Caco-2 (cell line): ENCODE measurements at places on chromosomes 13 and 19.
A peak's percentile ranks its signal among the peaks of the same experiment; 100 is the strongest.

DNA sequence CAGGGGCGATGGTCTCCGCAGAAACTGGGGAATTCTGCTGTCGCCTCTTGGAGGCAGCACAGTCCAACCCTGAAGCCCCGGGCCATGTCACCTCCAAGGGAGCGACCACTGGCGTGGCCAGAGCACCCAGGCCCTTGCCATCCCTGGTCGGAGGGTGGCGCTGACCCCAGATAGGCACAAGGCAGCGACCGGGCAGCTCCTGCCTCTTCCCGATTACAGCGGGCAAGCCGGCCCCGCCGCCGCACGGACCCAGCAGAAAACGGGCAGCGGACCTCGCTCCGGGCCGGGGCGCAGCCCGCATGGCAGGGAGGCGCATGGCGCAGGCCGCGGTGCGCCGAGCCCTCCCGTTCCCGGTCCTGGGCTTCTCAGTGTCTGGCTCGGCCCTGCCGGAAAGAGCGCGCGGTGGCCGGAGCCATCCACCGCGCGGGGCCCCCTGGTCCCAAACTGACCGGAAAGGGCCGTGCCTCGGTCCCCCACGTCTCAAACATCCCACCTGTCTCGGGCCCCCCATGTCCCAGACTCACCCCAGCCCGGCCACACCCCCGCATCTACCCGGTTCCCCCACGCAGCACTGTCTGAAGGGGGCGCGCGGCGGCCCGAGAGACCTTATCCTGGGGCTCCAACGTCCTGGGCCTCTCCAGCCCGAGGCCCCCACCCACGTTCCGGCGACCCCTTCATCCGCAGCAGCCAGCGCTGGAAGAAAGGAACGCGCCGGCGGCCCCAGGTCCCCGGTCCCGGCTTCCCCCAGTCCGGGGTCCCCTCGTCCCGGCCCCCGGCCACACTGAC is 727 bp downstream of the CERS1 start:
- DNase-seq = peak; percentile 84

- no peak for DNase-seq
Observed at GRCh38 chr19:10439588-10439987, 19.2 kb downstream of the PDE4A start.

DNA sequence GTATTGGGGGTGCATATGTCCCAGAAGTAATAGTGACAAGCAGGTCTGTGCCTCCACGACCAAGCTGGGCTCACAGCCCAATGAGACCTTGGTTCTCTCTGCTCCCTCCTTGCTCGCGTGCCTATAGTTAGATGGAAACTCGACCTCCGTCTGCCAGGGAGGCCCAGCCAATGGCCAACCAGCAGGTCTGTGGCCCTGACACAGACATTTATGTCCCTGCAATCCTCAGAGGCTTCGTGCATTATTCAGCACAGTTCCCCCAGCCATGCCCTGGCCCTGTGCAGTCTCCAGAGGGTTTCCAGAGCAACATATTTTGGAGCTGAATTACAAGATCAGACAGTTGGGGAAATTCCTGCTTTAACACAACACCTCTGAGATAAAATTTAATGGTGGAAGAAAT is 105.1 kb downstream of the UQCRFS1 start:
- DNase-seq = no peak

GRCh38 chr13:26660766-26661165 is 99.8 kb downstream of the GPR12 start:
- no peak for DNase-seq

GRCh38 chr13:50387051-50387581 is 371.9 kb downstream of the KCNRG start:
- DNase-seq = peak; percentile 62

DNA sequence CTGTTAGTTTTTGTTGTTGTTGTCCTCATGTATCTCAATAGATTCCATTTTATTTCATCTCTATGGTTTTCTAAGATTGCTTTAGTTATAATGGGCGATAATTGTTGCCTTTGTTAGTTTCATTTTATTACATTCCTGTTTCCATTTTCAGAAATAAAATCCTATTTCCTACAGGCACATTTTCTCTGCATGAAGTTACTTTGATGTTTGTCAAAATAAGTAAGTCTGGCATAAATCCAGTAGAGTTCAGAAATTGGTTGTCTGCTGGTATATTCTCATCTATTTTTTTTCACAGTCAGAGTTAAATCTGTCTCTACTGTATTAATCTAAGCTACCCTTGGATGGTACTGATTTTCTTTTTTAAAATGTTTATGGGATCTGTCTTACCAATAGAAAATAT is 204.1 kb downstream of the MYO16 start:
- no peak for DNase-seq

DNA sequence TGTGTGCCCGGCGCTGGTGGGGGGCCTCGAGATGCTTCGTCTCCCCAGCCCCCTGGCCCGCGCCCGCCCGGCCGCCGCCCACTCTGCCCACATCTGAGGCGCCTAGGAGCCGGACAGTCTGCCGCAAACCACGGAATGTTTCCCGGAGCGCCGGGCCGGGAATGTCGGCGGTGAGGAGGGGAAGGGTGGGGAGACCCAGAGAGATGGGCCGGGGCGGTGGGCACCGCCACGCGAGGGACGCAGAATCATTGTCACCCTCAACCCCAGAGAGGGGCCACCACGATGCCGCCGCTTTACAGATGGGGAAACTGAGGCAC is 46.1 kb upstream of the NFIC start:
- DNase-seq = no peak

GRCh38 chr19:49952479-49952836 is 8.5 kb downstream of the SIGLEC11 start:
- DNase-seq = no peak

DNA sequence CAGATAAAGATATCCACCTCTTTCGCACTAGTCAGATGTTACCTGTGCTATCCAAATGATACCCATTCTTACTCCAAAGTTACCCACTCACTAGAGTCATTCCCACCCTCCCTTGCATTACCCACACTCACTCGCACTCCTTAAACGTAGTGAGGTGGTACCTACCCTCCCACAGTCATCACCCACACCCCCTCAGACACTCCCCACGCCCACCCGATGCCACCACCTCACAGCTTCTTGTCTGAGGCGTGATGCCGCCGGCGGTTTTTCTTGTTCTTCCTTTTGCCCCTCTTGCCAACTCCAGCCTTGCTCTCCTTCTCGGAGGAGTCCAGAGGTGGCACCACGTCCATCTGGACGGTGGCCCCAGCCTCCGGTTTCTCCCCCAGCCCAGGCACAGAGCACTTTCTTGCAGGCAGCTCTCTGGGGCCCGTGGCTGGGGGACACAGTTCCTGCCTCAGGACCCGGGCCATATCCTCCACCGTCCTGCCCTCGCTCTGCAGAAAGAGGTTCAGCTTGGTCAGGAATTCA is 1.2 kb downstream of the PNMA8C start:
- no peak for DNase-seq

DNA sequence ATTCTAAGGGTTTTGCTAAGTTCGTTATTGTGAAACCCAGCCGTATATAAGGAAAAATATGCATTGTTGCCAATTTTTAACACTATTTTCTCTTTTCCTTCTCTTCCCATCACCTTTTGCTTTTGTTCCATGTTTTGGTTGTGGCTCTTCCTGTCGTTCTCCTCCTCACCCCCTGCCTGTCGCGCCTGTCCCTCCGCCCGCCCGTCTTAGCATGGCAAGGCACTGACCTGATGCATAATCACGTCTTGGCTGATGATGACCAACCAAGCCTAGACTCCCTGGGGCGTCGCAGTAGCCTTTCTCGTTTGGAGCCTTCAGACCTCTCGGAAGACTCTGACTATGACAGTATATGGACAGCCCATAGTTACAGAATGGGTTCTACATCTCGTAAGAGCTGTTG is 28.5 kb upstream of the TEX29 start:
- no peak for DNase-seq

DNA sequence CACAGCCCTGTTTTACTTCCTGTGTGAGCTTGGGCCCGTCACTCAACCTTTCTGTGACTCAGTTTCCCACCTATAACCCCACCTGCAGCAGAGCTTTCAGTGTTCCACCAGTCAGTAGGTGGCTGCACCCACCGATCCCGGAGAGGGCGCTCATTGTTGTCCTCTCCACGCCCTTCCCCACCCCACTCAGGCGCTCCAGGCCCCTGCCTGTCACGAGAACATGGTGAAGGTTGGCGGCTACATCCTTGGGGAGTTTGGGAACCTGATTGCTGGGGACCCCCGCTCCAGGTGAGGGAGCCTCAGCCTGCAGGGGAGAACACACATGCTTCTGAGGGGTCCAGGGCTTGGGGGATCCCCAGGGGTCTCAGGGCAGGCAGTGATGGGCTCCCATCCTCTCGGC is 12.3 kb downstream of the FUZ start:
- no peak for DNase-seq

- DNase-seq = peak; percentile 72
Observed at GRCh38 chr19:39506944-39507714, 7.8 kb upstream of the SELENOV start.

DNA sequence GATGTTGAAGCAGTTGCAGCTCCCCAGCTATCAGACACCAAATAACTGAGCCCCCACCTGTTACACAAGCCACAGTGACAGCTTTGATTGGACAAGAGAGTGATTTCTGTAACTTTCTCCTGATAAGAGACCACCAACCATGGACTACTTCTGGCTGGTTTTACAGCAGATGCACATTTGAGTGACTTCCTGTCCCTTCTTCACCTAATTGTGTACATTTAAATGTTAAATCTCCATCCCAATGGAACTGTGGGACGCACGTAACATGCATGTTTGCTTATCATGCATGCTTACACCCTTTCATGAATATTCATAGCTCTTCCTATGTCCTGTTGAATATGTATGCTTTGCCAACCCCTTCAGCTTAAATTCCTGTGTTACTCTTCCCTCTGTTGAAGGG is 6.0 kb upstream of the TNFSF11 start:
- no peak for DNase-seq

- no peak for DNase-seq
Observed at GRCh38 chr19:6773323-6773931, 919 bp downstream of the VAV1 start.

DNA sequence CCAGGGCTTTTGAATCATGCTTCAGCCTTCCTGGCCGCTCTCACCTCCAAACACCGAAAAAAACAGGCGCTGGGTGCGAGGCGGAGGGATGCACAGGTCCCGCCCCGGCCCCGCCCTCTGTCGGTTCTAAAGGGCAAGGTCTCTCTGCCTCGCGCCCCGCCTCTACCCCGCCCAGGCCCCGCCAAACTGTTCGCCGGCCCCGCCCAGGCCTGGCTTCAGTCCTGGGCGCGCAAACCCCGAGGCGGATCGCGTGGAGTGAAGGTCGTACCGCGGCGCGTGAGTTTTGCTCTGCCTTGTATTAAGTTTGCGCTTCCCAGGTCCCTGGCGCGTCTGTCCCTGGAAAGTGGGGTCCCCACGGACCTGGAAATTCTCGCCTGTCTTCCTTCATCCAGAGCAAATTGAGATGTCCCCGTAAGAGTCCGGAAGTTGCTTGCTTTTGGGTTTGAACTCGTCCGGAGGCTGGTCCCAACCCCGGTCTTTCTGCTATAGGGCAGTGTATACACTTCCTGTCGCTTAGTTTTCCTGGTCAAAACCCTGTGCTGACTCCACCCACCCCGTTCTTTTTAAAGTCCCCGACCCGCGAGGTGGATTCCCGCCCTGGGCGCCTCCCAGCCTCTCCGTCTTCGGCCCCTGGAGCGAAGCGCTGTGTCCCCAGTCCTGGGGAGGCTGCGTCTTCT is 8.4 kb downstream of the ZNF808 start:
- DNase-seq = no peak

GRCh38 chr13:33684874-33685273 is 133.1 kb upstream of the RFC3 start:
- DNase-seq = no peak

GRCh38 chr13:71218960-71219359 is 648.0 kb downstream of the DACH1 start:
- DNase-seq = peak; percentile 54

DNA sequence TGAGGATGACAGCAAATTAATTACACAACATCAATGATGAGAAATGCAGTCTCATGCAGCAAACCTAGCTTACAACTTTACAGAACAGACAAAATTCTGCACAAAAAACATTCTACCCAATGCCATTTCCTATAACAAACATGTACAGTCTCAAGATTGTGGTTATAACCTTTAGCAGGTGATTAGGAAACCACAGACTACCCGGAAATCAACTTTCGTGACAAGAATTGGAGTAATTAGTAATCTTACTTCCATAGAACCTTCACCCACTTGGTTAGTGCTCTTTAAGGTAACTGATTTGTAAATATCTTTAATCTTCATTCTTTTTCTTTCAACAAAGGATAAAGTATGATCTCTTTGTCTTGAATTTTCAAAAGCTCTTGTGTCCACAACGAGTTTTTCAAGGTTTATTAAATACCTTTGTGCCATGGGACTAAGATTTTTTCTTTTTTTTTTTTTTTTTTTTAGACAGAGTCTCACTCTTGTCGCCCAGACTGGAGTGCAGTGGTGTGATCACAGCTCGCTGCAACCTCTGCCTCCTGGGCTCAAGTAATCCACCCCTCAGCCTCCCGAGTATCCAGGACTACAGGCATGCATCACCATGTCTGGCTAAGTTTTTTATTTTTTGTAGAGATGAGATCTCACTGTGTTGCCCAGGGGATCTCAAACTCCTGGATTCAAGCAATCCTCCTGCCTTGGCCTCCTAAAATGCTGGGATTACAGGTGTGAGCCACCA is 78.8 kb downstream of the MAP4K1 start:
- DNase-seq = no peak

DNA sequence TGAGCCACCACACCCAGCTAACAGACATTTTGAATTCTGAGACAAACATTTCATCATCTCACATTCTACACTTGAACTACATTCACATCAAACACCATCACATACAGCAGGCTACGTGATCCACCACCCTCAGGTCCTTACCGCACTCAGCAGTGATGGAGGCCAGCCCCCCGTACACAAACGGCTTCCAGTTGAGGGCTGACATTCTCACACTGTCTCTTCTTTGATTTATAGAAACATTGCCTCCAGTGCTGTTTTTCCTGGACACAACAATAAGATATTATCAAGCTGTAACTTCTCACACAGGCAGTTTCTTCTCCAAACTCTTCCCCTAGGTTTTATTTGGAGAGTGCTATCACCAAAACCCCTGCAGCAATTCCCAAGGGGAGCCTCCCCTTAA is 7.0 kb downstream of the SLC25A30 start:
- DNase-seq = no peak

GRCh38 chr13:42977219-42977659 is 14.8 kb downstream of the EPSTI1 start:
- no peak for DNase-seq

DNA sequence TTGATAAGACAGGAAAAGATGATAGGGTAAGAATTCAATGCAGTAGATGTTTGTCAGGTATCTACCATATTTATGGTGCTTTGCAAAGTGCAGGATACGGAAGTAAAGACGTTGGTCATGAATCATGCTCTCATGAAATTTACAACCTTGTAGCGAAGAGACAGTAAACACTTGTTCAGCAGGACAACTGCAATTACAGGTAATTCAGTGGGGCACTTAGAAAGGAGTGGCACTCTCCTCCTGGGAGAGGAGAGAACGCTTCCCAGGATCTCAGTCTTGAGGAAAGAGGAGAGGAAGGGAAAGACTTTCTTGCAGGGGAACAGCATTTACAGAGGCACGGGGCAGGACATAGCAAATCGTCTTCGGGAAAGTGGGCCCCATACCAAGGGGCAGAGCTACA is 46.4 kb downstream of the SOX1 start:
- no peak for DNase-seq
